CD4-positive, alpha-beta T cell treated with Interleukin-1 beta for 1 hour (primary cell): ENCODE measurements at places on chromosomes 7 and 10.

DNA sequence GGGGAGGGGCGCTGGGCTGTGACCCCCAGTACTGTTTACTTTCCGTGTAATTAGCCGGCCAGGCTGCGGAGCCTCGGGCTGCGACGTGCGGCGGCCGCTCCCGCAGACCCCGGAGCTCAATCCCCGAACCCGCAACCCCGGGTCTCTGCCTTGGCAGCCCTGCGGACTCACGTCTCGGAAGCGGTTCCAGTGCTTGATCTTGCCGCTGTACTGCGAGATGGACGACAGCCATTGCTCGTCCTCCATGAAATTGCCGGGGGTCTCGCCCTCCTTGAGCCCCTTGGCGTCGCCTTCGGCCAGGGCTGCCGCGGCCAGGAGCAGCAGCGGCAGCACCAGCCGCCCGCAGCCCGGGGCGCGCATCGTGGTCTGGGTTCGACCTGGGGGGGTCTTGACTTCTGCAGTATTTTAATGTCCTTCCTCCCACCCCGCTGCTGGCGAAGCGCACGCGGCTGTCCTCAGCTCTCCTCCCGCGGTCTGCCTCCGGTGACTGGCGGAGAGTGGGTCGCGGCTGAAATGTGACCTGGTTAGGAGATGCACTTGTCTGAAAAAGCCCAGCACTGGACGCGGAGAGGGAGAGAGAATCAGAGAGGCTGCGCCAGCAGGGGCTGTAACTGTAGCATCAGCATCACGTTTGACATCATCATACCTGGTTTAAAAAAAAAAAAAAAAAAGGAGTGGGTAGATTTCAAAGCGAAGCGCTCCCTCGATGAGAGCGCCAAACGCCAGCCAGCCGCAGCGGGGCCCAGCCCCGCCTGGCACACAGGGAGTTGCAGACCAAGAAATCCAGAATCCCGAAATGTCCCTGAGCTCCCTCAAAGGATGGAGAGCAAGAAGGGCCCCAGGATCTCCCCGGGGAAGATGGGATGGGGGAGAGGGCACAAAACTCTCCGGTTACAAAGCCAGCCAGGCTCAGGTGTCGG lies at the start of gene SPOCK2:
SPOCK2 (minus strand) TSS at position 583 of the 920 bp plus-strand sequence; CDS start at position 360, 223 bp downstream.
- DNase-seq = peak; percentile 86

- no peak for DNase-seq
Observed at GRCh38 chr10:77905781-77906180, 20.8 kb downstream of the DLG5 start.

DNA sequence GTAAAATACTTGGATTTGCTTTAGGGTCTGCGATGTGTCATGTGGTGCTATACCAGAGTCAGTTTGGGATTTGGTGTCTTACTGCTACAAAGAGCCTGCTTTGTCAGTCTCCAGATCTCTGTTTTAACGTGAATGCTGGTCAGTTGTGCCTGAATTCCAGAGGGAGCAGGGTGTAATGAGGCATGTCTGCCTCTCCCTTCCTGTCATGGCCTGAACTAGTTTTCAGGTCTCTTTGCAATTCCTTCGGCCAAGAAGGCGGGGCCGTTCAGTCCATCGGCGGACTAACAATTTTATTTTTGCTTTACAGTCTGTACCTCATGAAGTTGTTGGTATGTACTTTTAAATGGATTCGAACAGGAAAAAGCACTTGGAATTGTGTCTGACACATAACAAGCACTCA lies 465.1 kb upstream of the ADARB2 start:
- DNase-seq = no peak

GRCh38 chr10:6069081-6069931 lies 7.1 kb upstream of the IL2RA start:
- DNase-seq = no peak

GRCh38 chr7:3206101-3206500 lies 95.0 kb upstream of the SDK1 start:
- no peak for DNase-seq

GRCh38 chr7:143360788-143361551 lies 1.5 kb downstream of the FAM131B start:
- no peak for DNase-seq

- DNase-seq = peak; percentile 65
Observed at GRCh38 chr7:28180364-28181147, at the start of gene JAZF1. Gene JAZF1, minus strand, starts transcription at chr7:28180795.

DNA sequence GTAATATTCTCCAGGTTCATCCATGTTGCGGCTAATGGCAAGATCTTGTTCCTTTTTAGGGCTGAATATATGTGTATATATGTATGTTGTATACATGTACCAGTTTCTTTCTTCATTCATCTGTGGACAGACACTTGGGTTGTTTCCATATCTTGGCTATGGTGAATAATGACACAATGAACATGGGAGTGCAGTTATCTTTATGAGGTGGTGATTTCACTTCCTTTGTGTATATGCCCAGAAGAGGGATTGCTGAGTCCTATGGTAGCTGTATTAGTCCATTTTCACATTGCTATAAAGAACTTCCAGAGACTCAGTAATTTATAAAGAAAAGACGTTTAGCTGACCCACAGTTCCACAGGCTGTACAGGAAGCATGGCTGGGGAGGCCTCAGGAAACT lies 17.1 kb upstream of the TSPAN15 start:
- no peak for DNase-seq

- no peak for DNase-seq
Observed at GRCh38 chr10:112467541-112468075, 20.6 kb downstream of the VTI1A start.

DNA sequence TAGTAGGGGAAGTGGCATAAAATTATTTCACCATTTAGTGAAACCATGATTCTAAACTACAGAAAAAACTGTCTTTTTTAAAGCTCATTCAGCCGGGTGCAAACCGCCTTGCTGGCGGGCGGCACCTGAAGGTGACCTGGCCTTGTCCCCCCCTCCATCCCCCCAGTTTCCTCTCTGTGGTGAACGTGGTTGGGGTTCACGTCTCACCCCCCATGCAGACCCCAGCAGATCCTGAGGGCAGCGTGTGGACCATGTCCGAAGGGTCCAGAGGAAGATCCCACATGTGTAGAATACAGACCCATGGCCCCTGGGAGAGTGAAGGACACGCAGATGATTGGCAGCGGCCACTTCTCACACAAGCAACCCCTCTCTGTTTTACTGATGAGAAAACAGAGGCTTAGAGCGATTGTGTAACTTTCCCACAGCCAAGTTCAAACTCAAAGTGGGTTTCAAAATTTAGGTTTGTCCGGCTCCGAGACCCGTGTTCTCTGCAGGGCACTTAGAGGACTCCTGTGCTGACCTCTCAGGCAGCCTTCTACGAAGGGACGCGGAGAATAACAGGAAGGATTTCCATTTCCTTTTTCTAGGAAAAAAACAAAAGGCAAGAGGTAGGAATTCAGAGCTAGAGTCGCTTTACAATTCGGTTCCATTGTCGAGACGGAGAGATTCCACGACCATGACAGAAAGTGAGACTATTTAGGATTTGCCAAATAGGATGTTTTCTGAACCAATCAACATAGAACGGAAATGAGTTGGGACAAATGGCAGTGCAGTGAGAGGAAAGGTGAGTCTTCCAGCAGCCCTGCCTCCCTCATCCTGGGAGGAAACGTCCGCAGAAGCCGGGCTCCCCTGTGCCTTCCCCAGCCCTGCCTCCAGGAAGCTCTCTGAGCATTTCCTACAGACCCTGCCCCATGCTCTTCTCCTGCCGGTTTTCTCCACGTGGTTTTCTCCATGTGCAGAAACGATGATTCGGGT lies 67.6 kb upstream of the PITRM1 start:
- DNase-seq = no peak

GRCh38 chr7:107661081-107661864 lies 645 bp downstream of the SLC26A4 start:
- DNase-seq = peak; percentile 38

GRCh38 chr7:44801890-44802289 lies 5.4 kb downstream of the PPIA start:
- DNase-seq = no peak

DNA sequence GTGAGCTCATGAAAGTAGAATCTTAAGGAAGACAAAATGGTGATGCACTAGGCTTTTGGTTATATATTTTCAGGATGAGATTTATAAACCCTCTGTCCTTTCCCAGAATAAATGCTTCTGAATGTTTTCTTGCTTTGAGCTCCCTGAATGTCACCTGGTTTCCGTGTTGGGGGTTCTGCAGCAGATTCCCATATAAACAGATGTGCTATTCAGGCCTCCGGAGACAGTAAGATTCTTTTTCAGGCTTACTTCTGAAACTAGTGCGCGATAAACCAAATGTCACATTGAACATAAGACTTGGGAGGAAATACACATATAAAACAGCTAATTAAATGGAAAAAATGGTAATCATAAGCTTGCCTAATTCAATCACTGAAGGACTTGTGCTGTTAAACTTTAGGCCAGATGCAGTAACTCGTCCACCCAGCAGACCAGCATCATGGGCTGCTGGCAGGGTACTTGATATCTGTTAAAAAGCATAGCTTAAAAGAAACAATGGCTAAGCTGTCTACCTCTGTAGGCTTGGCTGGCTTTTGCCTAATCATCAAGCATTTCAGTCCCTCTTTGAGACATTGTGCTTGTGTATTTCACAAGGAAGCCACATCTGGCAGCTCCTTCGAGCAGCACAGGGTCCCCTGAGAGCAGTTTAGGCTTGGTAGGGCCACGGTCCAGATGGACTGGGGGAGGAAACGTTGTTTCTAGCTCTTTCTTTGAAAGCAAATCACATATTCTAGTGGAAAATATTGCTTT lies 281.2 kb upstream of the KIAA1217 start:
- DNase-seq = no peak

- no peak for DNase-seq
Observed at GRCh38 chr7:67463316-67463715, 466.7 kb downstream of the TYW1 start.

GRCh38 chr10:55398497-55398882 lies 597.5 kb upstream of the PCDH15 start:
- DNase-seq = no peak

DNA sequence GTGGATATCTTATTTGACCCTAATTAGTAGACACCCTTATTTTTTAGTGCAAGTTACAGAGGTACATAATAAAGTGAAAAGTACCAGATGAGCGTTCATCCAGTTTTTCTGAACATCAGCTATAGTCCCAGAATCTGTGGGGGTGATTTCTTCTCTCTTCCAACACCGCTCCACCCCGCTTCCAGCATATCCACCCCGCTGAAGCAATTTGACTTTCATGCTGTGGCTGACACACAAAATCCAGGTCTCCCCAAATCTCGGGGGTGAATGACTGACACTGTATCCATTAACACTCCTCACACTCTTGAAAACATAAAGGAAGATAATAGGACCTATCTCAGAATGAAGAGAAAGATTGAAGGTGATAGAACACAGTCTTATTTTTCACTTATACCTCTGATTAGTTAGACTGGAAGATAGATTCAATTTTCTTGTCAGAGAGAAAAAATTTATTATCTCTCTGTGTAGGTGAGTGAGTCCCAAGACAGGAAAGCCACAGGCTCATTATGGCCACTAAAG lies 143.4 kb downstream of the ANLN start:
- no peak for DNase-seq

DNA sequence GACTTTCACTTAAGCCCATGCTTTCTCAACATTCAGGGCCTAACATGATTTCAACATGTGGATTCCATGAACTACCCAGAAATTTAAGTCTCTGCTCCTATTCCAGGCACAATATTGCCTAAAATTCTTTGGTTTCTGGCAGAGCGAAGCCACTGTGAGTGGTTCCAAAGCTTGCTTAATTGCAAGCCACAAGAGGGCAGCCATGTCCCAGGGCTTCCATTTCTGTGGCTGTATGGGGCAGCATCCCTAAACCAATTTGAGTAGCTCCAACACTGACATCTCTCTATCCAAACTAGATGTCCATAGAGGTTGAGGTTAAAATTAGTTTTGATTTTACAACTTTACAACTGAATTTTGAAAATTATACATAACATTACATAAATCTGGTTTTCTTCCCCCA lies 56.3 kb upstream of the MDFIC start:
- peak; percentile 57 for DNase-seq

DNA sequence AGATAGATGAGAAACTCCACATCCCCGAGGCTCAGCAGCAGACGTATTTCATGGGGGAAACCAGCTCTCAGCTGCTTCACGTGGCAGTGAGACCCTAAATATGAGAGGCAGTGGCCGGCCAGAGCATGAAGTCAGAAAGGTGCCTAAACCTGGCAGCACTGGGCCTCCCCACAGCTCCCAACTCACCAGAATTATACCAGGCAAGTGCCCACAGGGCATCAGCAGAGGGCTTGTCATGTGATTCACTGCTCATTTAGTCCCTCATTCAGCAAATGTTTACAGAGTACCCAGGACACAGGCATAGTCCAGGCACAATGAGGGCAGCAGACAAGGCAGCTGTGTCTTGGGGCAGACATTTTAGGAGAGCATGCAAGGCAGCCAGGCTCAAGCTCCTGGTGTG lies 212.6 kb downstream of the PTPRN2 start:
- no peak for DNase-seq

- DNase-seq = peak; percentile 8
Observed at GRCh38 chr7:88306590-88307048, at the start of gene STEAP4. Gene STEAP4, minus strand, starts transcription at chr7:88306894. Its CDS starts 22,625 bp downstream, at chr7:88284269.

DNA sequence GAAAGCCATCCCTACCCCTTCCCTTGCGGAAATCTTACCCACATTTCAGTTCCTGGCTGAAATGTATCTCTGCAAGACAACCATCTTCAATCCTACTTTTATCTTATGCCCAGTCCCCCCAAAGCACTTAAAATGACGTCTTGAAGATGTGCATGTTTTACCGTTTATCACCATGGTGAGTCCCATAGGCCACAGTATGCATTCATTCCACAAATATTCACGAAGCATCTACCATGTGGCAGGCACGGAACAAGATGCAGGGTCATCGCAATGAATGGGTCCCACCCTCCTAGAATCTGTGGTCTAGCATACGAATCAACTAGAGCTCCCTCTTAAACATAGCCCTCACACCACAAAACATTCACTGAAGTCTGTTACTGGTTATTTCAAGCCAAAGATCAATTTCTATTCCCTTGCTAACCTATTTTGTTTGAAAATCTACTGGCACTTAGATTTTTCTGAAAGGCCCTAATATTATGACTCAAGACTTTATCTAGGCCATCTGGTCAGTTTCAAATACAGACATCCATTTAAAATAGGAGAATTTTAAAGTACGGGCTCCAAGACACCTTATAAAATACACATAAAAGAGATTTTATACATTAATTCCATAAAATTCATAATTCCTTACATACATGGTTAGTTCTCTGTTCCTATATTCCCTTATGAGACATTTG lies 99.4 kb downstream of the PARD3 start:
- DNase-seq = no peak

DNA sequence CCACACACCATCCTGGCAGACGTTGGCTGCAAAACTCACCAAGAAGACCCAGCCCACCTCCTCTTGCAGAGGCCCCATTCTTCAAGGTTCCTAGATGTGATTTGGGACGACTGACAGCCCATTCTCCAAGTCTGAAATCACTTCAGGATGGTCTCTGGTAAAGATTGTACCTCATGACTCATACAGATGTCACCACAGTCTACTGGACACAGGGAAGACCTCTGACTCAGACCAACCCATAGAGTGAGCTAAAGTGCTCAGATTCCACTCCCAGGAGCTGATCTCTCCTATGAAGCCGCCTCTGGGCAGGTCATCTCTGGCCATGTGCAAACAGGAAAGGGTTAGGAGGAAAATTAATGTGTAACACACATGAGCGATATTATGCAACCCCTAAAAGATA lies 102.4 kb upstream of the VWC2 start:
- DNase-seq = no peak

- DNase-seq = no peak
Observed at GRCh38 chr10:8463853-8464252, 409.4 kb downstream of the GATA3 start.

GRCh38 chr10:31660300-31660699 lies 268.3 kb downstream of the ARHGAP12 start:
- no peak for DNase-seq
